ENCODE measurements at places on chromosomes 11 and 22. TPM values are rescaled to one million over a fixed set of nuclear protein-coding genes. Genes with fewer than 3 reads are reported as not detected.

PRRG4 gene
- 18.4 TPM for total RNA-seq

DNA sequence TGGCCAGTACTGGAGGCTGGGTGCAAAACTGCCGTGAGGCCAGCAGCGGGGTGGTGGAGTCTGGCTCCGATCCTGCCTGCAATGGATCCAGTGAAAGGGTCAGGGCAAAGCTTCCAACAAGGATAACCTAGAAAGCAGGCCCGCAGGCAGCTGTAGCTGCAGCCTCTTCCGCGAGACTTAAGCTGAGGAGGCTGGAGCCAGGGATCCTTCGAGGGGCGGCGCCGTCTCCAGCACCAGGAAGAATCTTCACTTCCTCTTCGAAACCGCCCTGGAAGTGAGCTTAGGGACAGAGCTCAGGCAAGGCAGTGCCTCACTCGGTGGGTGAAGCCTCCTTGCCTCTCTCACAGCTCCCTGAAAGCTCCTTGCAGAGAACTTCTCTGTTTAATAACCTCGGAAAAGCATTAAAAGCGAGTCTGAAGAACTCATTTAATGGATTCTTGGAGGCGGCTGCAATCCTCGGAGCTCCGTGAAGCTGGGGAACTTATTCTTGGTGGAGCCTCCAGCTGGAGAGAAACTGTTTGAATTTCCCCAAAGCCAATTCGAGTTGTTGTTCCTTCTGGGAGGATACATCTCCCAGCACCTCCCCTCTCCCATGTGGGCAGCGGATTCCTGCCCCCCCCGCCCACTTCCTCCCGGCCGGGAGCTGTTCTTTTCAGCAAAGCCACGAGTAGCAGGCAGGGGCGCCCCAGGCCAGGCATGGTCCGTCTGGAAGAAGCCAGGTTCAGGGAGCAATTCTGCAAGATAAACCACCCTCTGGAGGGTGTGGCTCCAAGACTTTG is 169.9 kb downstream of the CTTN start:
- DNase-seq, result peak; percentile 80
- H3K27ac ChIP-seq, result peak overlapping the region; percentile 47
- H3K4me3 ChIP-seq, result peak overlapping the region; percentile 52

DNA sequence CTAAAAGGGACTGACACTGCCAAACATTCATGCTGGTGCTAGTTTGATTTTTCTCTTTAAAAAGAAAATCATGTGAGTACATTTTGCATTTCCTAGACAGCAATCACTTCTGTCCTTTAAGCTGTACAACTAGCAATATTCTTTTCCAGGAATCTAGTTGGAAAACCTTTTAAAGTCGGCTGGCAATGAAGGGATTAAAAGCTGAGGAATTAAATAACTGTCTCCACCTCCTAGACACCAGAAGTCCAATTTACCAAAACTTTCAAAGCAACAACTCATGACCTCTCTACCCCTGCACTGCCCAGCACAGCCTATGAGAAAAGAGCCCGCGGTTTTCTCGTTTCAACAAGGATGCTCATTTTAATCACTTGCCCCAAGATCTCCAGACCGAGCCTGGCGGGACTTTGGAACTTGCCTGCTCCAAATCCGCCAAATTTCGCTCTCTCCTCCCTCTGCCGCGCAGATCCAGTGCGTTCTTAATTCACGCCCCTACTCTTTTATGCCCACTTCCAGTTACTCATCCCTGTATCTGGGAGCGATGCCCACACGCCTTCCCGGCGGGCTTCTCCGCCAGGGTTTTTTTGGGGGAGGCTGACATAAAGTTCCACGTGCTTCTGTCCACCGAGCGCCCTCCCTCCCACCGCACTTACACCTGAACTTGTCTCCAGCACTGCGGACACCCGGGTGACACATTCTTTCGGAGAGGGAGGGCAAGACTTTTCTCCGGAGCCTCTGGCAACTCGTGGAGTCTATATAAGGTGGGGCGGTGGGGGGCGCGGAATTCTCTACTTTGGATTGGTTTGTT is 2.5 kb downstream of the MPPED2 start:
- peaks cover 20% of the 10 kb centered on the region for H3K27me3 ChIP-seq
- H3K4me1 ChIP-seq, result peaks cover 6% of the 10 kb centered on the region
- H3K4me3 ChIP-seq, result peak overlapping the region; percentile 61
- H3K36me3 ChIP-seq, result no peaks in the 10 kb centered on the region

DNA sequence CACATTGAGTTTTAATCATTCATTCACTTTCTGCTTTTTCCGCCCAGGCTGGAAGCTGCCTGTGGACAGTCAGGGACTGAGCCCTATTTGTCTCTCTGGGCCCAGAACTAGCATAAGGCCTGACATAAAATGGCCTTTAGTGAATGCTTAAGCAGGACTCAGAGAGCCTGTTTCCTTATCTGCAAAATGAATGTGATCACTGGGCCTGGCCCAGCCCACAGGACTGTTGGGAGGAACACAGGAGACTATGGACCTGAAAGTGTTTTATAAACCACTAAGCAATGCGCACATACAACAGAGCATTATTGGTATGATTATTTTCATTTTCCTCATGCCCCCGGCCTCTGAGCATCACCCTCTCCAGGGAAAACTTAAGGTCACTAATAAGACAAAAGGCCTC is 3.9 kb upstream of the MYH9 start:
- no peak for DNase-seq
- H3K27ac ChIP-seq, result no peak overlapping the region
- H3K4me3 ChIP-seq, result no peak overlapping the region
- H3K4me1 ChIP-seq, result peaks cover 2% of the 10 kb centered on the region

DNA sequence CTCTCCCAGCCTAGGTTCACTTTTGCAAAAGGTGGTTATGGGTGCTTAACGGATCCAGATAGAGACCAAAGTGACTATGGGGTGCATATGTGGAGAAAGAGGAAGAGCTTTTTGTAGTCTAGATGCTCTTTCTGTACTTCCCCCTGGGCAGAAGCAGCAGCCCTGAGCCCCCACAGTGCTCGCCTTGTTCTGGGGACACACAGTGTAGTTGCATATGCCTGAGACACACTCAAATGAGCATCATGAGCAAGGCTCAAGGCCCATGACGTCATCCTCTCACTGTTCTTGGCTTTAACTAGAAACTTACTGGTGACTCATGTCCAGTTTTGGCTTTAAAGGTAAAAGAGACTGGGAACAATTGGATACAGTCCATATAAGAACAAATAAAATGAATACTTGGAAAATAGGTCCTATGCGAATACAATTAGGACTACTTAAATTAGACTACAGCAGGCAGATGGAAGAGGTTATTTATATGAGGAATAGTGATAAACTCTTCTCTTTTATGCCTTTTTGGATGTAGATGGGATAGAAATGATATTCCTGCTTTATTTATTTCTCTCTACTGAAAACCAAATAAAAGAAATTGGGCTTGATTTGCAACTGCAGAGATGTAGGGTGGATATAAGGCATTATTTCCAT is 20.1 kb upstream of the PEX26 start:
- H3K4me1 ChIP-seq, result no peaks in the 10 kb centered on the region
- H3K36me3 ChIP-seq, result no peaks in the 10 kb centered on the region
- H3K4me3 ChIP-seq, result no peak overlapping the region
- no peak overlapping the region for H3K27ac ChIP-seq
- H3K27me3 ChIP-seq, result no peaks in the 10 kb centered on the region

DNA sequence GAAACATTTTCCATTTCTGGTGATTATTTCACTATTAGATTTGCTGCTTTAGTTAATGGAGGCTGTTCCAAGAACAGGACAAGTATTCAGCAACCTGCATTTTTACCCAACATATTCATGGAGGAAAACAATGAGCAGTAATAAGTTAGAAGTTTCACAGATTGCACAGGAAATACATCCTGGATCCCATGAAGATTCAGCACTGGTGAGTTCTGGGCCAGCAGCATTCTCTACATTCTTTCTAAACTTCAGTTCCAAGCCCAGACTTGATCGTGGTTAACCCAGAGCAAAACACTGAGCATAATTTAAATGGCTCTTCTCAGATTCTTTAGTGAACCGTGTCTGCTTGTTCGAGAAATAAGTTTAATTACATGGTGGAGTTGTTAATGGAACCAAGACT is 3.8 kb downstream of the FJX1 start:
- H3K27ac ChIP-seq, result no peak overlapping the region
- no peak overlapping the region for H3K4me3 ChIP-seq
- no peaks in the 10 kb centered on the region for H3K27me3 ChIP-seq
- DNase-seq, result no peak
- peaks cover 12% of the 10 kb centered on the region for H3K4me1 ChIP-seq
- H3K36me3 ChIP-seq, result no peaks in the 10 kb centered on the region

LRP5 gene
- 71.3 TPM for total RNA-seq

- no peaks in the 10 kb centered on the region for H3K36me3 ChIP-seq
- H3K27me3 ChIP-seq, result no peaks in the 10 kb centered on the region
- DNase-seq, result peak; percentile 55
- peaks cover 5% of the 10 kb centered on the region for H3K4me1 ChIP-seq
- H3K27ac ChIP-seq, result peak overlapping the region; percentile 38
These were observed 95.5 kb downstream of the RPL27A start for GRCh38 chr11:8777907-8778767.

FOLR2 gene
- 31.9 TPM for total RNA-seq

CST6 gene
- 5.9 TPM for total RNA-seq

SLC17A6 gene
- total RNA-seq, result not detected

- no peak overlapping the region for H3K4me3 ChIP-seq
- no peaks in the 10 kb centered on the region for H3K36me3 ChIP-seq
- DNase-seq, result no peak
These were observed 228.2 kb downstream of the TMEM135 start for GRCh38 chr11:87265979-87266378.

GRCh38 chr11:116986521-116987105 is 111.6 kb downstream of the SIK3 start:
- H3K27me3 ChIP-seq, result no peaks in the 10 kb centered on the region
- H3K4me3 ChIP-seq, result no peak overlapping the region
- no peak for DNase-seq
- no peaks in the 10 kb centered on the region for H3K36me3 ChIP-seq
- H3K4me1 ChIP-seq, result peaks cover 11% of the 10 kb centered on the region

GRCh38 chr11:128608746-128609407 is 21.5 kb upstream of the ETS1 start:
- H3K4me3 ChIP-seq, result no peak overlapping the region
- H3K27me3 ChIP-seq, result no peaks in the 10 kb centered on the region
- DNase-seq, result no peak
- no peak overlapping the region for H3K27ac ChIP-seq
- no peaks in the 10 kb centered on the region for H3K36me3 ChIP-seq

GPR83 gene
- 0.28 TPM for total RNA-seq

GRCh38 chr22:37174964-37175363 is 13.1 kb downstream of the C1QTNF6 start:
- no peaks in the 10 kb centered on the region for H3K27me3 ChIP-seq
- H3K27ac ChIP-seq, result no peak overlapping the region
- H3K36me3 ChIP-seq, result no peaks in the 10 kb centered on the region
- no peaks in the 10 kb centered on the region for H3K4me1 ChIP-seq

DNA sequence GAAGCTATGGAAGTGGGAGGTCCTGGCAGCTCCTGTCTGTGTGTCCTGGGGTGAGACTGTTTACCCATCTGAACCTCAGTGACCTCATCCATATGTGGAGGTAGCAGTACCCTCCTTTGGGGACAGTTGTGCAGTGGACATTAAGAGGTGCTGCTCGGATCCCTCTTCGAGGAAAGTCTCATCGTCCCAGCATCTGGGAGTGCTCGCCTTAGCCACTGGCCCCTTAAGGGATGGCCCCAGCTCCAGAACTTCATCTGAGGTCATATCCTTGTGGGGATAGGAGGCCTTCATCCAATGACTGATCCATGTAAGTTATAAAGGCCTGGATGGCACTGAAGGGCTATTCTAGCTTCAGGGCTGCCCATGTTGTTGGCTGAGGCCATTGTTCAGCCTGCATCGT is 538.1 kb downstream of the MIAT start:
- H3K4me1 ChIP-seq, result no peaks in the 10 kb centered on the region
- no peaks in the 10 kb centered on the region for H3K36me3 ChIP-seq
- H3K27ac ChIP-seq, result no peak overlapping the region
- H3K4me3 ChIP-seq, result no peak overlapping the region

DNA sequence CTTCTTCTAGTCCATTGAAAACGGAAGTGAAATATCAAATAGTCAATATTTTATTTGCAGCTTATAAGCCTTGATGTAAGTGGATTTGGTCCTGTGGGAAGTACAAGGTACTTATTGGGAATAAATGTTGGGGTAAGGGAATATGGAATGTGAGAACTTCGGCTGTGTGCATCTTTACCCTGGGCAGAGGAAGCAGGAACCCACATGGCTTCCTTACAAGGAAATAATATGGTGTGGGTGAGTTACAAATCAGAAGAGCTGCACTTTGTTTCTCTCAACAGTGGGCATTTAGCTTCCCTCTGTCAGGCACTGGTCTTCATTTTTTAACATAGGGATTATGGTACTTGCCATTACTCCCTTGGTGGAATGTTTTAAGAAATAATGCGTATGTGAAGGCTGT is 77.9 kb downstream of the SCN3B start:
- H3K27ac ChIP-seq, result no peak overlapping the region
- DNase-seq, result no peak
- H3K27me3 ChIP-seq, result no peaks in the 10 kb centered on the region
- H3K36me3 ChIP-seq, result no peaks in the 10 kb centered on the region

TREH gene
- 1.0 TPM for total RNA-seq

DNA sequence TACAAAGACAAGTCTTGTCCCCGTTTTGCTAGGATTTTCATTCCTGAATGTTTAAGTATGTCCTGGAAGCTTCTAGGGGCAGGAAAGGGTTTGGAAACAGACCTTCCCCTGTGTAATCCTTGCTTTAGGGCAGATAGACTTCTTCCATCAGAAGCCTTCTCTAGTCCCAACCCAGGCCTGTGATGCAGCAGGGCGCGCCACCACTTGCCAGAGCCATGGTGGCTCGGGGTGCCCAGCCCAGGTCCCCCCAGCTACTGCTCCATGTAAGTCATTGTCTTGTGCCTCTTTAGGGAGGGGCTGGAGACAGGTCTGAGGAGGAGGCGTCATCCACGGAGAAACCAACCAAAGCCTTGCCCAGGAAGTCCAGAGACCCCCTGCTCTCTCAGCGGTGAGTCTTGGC is 4.3 kb downstream of the NOL12 start:
- H3K27me3 ChIP-seq, result no peaks in the 10 kb centered on the region
- peaks cover 42% of the 10 kb centered on the region for H3K36me3 ChIP-seq

GRCh38 chr11:78588517-78588916 is 13.9 kb upstream of the NARS2 start:
- H3K27ac ChIP-seq, result no peak overlapping the region
- no peak overlapping the region for H3K4me3 ChIP-seq
- H3K4me1 ChIP-seq, result no peaks in the 10 kb centered on the region
- no peaks in the 10 kb centered on the region for H3K36me3 ChIP-seq
- H3K27me3 ChIP-seq, result no peaks in the 10 kb centered on the region

CHRM4 gene
- total RNA-seq, result 0.16 TPM

DNA sequence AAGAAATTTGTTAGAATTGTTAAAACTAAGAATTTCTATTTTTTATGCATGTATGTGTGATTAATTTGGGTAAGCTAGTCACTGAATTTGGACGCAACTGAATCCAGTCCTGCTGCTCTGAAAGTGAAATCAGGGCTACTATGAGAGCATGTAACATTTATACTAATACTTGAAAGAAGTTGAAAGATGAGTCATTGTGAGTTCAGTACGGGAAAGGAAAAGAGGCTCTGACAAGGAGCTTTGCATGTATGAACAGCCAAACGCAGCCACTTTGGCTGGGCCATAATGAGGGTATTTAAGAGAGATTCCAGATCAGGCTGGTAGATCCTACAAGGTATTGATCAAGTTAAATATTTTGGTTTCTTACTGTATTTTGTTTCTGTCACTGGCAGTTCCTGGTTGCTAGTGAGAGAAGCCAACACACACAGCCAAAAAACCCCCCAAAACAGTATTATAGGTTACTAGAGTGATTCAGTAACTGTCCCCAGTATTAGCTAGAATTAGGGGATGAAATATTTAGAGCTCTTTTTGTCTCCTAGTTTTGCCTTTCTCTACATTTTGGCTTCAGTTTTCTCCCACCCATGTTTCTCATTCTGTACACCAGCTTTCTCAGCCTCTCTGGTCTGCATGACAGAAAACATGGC is 14.1 kb downstream of the AASDHPPT start:
- DNase-seq, result no peak
- H3K4me3 ChIP-seq, result no peak overlapping the region
- no peaks in the 10 kb centered on the region for H3K27me3 ChIP-seq
- H3K36me3 ChIP-seq, result peaks cover 9% of the 10 kb centered on the region
- no peak overlapping the region for H3K27ac ChIP-seq
- no peaks in the 10 kb centered on the region for H3K4me1 ChIP-seq

All from kidney (tissue), 22 donors.